ENCODE measurements at places on chromosomes 1 and 21.
A peak's percentile ranks its signal among the peaks of the same experiment; 100 is the strongest.

GRCh38 chr1:36711480-36711879 lies 228.8 kb upstream of the CSF3R start:
- no peak for DNase-seq

DNA sequence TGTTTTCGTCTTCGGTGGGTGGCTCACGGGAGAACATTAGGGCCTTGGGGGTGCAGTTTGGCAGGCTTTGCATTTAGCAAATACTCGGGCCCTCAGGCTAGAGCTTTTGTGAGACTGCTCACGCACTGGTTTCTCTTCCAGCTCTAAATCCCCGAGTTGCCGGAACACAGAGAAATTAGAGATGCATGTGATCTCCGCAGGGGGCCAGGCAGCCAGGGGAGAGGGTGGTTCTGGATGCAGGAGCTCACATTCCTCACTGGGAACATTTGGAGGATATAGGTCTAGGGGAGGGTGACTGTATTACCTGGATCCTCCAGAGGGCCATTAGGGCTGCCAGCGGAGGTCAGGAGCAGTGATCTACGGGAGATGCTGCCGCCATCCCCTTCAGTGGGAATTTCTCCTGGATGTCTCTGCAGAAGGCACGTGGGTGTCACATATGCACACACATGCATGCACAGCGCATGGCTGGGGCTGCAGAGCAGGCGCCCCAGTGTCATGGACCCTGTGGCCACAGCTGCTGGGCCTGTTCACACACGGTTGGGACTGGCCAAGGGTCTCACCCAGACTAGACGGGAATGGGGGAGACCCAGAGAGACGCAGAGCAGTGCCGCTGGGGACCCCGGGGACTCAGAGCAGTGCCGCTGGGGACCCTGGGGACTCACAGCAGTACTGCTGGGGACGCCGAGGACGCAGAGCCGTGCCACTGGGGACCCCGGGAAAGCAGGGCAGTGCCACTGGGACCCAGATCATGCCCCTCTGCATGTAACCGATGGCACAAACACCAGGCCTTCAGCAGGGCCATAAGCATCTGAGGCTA lies 258.7 kb downstream of the CAMTA1 start:
- no peak for DNase-seq

GRCh38 chr1:28770601-28771165 lies 33.9 kb downstream of the YTHDF2 start:
- no peak for DNase-seq

GRCh38 chr21:29655577-29655976 lies 284.2 kb downstream of the GRIK1 start:
- DNase-seq: no peak

DNA sequence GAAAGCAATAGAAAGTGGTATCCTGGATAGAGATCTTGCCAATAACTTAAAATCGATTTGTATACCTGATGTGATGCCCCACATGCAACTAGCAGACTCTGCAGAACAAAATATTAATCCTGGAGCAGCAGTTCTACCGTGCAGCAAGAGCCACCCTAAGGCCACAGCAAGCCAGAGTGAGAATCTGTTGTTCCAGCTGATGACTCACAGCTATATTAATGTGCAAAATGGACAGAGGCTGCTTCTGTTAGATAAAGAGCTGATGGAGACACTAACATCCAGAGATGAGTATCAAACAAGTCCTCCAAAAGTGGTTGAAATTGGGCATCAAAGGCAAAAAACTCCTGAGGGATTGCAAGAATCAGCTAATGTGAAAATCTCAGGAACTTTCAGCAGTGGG lies 127.8 kb downstream of the MACF1 start:
- DNase-seq: no peak

- no peak for DNase-seq
These were observed 64.6 kb downstream of the IER5 start for GRCh38 chr1:181152892-181153633.

GRCh38 chr1:207495801-207496792 lies at the start of gene CR1:
TSS of gene CR1 (plus strand) at chr1:207496157. CDS start at chr1:207496268, 111 bp downstream.
- DNase-seq: peak; percentile 29

DNA sequence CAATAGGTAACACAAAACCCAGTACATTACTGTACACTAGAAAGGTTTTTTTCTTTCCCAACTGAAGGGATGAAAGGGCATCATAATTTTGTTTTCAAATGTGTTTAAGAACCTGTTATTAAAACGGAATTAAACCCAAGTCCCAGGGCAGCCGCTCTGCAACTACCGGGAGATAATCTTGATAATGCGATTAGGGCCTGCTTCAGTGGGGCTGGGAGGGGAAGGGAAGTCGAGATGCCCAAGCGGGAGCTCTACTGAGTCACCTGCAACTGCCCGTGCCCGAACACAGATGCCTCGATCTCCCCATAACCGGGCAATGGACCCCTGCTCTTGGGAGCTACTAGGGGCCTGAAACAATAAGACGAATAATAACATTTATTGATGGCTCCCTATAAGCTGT lies 61.4 kb downstream of the KAZN start:
- no peak for DNase-seq

- DNase-seq: no peak
These were observed 131.3 kb upstream of the ARHGEF16 start for GRCh38 chr1:3323021-3323795.

GRCh38 chr1:194629011-194629410 lies 1442.6 kb upstream of the B3GALT2 start:
- DNase-seq: no peak

Data from stimulated activated CD4-positive, alpha-beta T cell treated with anti-CD3 and anti-CD28 coated beads, Interleukin-2, amount 100 ng/mL, for 24 hours (primary cell).